SK-MEL-5 (cell line): ENCODE measurements at places on chromosomes 5 and 9.

DNA sequence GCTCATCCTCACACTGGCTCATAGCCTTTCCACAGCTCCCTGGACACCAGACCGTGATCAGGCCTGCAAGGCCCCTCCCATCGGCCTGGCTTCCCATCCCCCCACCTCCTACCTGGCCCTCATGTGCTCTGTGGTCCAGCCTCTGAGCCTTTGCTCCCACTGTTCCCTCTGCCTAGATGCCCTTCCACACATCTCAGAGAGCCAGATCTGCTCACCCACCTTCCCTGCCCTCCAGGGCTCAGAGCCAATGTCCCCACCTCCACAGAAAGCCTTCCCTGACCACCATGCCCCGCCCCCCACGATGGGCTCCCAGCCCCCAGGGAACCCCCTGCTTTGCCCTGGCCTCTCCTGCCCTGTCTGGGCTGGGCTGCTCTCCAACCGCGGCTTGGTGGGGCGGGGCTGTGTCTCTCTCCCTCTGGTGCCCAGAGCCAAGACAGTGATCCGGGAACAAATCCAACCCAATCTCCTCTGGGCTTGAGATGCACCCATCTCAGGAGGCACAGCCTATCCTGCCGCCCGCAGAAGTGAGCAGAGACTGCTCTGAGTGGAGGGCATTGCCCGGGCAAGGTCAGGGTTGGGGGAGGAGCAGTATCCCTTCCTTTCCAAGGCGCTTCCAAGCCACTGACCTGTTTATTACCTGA is 1.6 kb downstream of the NINJ1 start:
- DNase-seq: peak; percentile 41

GRCh38 chr5:113147101-113147508 is 170.5 kb downstream of the DCP2 start:
- DNase-seq: no peak

GRCh38 chr5:10521466-10522223 is 42.2 kb upstream of the ANKRD33B start:
- peak; percentile 48 for DNase-seq

DNA sequence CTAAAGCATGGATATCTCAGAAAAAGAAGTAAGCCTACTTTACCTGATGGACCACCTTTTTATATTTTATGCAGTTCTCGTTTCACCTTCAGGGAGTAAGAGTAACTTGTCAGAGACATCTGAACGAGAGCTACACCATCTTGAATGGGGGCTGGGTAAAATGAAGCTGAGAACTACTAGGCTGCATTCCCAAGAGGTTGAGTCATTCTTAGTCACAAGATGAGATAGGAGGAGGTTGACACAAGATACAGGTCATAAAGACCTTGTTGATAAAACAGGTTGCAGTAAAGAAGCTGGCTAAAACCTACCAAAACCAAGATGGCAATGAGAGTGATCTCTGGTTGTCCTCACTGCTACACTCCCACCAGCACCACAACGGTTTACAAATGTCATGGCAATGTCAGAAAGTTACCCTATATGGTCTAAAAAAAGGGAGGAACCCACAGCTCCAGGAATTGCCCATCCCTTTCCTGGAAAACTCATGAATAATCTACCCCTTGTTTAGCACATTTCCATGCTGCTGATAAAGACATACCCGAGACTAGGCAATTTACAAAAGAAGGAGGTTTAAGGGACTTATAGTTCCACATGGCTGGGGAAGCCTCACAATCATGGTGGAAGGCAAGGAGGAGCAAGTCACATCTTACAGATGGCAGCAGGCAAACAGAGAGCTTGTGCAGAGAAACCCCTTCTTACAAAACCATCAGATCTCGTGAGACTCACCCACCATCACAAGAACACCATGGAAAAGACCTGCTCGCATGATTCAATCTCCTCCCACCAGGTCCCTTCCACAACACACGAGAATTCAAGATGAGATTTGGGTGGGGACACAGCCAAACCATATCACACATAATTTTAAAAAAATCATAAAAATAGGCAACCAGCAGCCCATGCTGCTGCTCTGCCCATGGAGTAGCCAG is 62.5 kb downstream of the GIN1 start:
- no peak for DNase-seq

DNA sequence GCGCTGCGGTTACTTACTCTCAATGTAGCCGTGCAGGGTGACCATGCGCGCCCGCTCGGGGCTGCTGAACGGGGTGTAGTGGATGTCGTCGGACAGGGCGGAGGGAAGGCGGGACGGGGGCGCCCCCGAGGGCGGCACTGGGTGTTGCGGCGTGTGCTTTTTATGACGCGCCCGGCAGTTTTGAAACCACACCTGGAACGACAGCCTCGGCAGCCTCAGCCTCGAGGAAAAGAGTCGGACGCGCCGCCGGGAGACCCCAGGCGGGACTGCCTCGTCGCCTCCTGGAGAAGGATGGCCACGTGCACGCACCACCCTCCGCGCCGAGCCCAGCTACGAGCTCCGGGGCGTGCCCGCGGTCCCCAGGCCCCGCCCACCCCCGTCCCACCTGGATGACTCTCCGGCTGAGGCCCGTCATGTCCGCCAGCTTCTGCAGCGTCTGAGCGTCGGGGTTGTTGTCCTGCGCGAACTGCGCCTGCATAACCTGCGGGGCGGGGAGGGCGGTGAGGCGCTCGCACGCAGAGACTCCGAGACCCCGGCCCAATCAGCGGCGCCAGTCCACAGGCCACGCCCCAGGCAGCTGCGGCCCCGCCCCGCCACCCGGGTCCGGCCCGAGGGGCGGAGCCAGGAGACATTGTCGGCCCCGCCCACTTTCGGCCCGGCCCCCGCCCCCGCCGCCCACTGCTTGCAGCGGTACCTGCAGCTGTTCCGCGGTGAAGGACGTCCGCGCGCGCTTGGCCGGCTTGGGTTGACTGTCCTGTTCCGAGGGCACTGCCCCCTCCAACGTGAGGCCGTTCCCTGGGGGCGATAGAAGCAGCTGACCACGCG is 15.0 kb downstream of the LHX6 start:
- peak; percentile 76 for DNase-seq

GRCh38 chr5:87307796-87308423 is 40.2 kb downstream of the RASA1 start:
- no peak for DNase-seq

DNA sequence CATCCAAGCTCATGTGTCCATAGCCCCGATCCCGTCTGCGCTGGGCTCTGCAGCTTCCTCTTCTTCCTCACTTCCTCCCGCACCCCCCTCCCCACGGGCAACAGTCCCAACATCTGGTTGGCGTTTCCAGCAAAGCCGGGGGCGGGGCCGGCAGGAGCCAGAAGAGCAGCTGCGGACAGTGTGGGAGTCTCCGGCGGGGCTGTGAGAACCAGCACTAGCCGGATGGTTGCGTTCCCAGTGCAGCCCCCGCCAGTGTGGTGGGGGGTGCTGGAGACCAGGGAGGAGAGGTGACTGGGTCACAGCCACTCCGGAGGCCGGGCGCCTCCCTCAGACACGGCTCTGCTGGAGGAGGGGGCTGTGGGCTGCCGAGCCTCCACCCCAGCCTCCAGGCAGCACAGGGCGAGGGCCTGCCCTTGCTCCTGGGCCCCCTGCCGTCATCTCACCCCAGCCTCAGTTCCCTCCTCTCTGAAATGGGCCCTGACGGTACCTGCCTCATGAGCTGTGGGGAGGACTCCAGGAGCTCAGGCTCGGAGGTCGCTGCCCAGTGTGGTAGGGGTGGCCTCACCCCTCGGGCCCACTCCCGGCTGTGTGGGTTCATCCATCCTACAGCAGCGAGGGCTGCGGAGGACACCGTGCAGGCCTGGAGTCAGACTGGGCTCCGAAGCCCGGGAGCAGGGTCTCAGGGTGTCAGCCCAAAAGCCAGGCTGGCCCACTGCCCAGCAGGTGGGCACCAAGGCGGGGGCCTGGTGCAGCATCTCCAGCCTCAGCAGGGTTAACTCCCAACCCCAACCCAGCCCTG is 41.5 kb upstream of the NOTCH1 start:
- no peak for DNase-seq

DNA sequence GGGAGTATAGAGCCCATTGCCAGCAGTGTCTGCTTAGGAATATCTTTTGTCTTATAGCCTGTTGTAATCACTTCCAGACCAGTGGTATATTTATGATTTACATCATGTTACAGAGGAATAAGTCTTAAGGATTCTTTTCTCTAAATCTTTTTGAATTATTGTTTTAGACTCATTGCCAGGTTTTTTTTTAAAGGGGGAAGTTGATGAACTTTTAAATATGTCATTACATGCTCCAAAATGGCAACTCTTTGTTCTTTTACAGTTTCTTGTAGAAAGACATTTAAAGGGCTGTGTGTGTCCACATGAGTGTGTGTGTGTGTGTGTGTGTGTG is 59.4 kb upstream of the NFIB start:
- DNase-seq: no peak

GRCh38 chr9:99075246-99075912 is 29.5 kb upstream of the TGFBR1 start:
- no peak for DNase-seq

- no peak for DNase-seq
Observed at GRCh38 chr5:127311781-127312525, 21.4 kb downstream of the MEGF10 start.

DNA sequence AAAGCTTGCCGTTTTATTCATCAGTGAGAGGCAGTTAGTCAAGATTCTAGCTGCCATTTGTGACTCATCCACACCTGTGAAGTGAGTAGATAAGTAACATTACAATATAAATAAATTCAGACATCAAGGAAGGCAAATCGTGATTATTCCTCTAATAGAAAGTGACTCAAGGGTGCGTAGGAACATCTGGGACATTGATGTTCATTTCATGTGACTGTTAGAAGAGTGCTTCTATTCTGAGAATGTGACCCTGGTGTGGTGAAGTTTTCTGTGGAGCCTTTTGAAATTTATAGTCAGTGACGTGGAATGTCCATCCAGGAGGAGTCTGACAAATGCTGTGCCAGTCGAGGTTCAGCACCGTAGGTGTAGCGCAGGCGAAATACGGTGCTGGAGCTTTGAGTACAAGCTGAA is 48.4 kb upstream of the FAM240B start:
- DNase-seq: no peak

- DNase-seq: no peak
Observed at GRCh38 chr5:74231697-74232096, 408.8 kb downstream of the ENC1 start.

GRCh38 chr5:139395844-139396640 is 1.1 kb upstream of the PROB1 start:
- no peak for DNase-seq

DNA sequence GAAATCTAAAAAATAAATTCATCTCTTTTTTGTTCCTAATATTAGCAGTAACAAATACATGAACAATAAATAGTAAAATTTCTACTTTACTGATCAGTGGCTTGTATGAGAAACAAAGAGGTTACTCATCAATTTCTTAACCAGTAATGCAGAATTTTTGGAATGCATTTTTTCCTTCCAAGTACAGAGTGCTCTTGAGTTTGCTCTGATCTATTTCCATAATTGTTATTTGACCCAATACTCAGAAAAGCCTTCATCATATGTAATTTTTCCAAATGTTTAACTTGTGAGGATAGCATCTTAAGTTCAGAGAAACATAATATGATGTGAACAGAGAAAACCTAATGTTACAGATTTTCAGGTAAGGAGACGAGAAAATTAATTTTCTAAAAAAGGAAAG is 47.3 kb downstream of the FBN2 start:
- no peak for DNase-seq

DNA sequence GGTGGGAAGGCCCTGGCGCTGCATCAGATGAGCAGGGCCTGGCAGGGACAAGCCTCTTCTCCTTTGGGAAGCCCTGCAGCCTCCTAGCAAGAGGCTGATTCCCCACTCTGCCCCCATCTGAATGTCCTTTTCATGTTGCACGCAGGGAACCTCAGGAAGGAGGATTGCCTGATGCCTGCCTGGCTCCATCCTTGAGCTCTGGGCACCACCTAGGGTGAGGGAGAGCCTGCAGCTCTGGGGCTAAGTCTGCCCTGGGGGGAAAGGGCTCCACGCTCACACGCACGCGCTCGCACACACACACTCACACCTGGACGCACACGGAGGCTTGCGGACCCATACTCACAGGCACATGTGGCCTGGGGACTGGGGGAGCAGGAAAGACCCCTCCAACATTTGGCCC is 86.6 kb downstream of the LMX1B start:
- no peak for DNase-seq

DNA sequence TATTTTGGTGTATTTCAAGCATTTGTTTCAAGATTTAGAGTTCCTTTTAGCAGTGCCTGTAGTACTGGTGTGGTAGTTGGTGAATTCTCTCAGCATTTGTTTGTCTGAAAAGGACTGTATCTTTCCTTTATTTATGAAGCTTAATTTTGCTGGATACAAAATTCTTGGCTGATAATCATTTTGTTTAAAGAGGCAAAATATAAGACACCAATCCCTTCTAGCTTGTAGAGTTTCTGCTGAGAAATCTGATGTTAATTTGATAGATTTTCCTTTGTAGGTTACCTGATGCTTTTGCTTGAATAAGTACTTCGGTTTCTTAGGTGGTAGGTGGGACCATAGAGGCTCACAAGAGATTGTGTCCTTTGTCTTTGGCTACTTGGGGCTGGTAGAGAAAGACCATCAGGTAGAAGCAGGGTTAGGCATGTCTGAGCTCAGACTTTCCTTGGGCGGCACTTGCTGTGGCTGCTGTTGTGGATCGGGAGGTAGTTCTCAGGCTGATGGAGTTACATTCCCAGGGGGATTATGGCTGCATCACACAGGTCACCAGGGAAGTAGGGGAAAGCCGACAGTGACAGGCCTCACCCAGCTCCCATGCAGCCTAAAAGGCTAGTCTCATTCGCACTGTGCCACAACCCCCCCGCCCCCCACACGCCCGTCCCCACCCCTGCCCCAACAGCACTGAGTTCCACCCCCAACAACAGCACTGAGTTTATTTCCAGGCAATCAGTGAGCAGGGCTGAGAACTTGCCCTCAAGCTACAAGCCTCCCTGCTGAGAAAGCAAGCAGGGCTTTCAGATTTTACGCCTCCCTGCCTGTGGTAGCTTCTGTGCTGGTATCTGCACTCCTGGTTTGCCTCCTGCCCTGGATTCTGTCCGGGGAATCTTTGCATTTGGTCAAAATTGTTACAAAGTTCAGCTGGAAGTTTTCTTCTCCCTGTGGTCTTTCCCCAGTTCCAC is 127.1 kb upstream of the GLRA1 start:
- no peak for DNase-seq

DNA sequence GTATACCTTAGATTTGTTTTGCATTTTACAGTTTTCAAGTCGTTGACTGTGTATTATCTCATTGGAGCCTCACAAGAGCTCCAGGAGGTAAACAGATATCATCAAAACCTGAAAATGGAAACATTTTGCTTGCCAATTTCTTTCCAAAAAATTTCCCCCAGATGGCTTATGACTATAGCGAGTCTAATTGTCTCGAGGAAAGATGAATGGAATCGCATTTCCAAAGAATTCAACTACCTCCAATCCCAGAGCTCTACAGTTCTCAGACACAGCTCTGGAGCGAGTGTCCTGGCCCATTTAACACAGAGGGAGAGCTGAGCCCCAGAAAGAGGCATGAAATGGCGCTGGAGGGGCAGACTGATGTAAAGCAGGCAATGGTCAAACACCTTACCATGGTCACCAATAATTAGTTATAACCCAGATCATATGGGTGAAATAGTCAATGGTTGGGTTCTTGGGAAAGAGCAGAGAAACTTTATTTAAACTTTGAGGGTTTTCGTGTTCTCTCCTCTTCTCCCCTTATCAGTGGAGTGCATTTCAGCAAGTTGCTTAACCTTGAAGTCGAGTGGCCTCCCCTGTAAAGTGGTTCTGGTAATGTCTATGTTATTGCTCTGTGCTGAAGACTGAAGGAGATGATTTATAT is 168.2 kb downstream of the ZDHHC21 start:
- DNase-seq: no peak

GRCh38 chr9:124381170-124381945 is 33.9 kb downstream of the PSMB7 start:
- no peak for DNase-seq

GRCh38 chr5:146016764-146017484 is 80.5 kb downstream of the SH3RF2 start:
- DNase-seq: peak; percentile 58

GRCh38 chr5:181052672-181053487 is 12.8 kb downstream of the BTNL9 start:
- DNase-seq: peak; percentile 28
